ENCODE measurements at places on chromosomes 11 and 22.

DNA sequence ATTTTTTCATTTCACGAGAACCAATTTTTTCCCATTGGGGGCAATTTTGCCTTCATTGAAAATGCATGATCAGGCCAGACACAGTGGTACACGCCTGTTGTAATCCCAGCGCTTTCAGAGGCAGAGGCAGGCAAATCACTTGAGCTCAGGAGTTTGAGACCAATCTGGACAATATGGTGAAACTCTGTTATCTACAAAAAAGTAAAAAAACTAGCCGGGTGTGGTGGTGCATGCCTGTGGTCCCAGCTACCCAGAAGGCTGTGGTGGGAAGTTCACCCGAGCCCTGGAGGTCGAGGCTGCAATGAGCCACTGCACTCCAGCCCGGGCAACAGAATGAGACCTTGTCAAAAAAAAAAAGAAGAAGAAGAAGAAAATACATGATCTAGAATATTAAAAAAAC lies 19.2 kb upstream of the UPK3A start:
- DNase-seq, result no peak

DNA sequence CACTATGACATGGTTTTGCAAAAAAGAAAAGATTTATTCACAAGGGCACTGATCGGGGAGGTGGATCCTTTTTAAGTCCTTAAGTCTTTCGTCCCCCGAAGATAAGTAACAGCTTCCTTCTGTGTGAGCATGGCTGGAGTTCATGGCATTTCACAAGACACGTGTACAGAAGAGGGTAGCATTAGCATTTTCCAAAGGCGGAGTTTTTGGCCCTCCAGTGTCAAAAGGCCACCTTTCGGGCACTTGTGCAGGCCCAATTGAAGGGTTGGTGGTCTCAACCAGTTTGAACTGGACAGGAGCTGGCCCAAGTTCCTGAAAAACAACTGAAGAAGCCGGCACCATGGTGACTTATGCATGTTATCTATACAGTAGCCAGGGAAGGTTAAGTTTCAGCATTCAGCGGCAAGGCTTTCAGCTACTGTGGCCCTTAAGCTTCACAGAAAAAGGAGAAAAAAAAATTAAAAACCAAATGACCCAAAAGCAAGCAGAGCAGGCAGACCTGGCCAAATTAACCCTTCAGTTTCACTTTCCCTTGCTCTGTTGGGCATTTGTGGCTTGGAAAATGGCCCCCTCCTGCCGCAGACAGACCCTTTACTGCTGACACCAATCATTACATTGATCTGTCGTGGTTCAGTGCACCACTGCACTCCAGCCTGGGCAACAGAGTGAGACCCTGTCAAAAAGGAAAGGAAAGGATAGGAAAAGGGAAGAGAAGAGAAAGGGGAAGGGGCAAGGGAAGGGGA lies 18.7 kb downstream of the ZNF74 start:
- no peak for DNase-seq

DNA sequence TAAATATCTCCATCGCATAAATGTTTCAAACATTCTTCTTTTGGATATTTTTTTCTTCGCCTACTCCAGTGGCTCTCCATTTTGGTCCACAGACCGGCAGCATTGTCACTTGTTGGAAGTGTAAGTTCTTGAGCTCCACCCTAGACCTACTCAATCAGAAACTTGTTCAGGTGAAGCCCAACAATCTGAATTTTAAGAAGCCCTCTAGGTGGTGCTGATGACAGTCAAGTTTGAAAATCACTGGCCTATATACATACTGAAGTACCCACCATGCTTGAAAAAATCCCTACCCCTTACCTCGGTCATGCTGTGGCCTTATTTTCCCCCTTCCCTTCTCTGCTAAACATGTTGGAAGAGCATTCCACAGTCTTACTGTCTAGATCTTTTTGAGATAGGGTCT lies 10.2 kb upstream of the ACAT1 start:
- DNase-seq, result no peak

- DNase-seq, result no peak
Measured at GRCh38 chr11:76766521-76766920, 16.6 kb upstream of the TSKU start.

DNA sequence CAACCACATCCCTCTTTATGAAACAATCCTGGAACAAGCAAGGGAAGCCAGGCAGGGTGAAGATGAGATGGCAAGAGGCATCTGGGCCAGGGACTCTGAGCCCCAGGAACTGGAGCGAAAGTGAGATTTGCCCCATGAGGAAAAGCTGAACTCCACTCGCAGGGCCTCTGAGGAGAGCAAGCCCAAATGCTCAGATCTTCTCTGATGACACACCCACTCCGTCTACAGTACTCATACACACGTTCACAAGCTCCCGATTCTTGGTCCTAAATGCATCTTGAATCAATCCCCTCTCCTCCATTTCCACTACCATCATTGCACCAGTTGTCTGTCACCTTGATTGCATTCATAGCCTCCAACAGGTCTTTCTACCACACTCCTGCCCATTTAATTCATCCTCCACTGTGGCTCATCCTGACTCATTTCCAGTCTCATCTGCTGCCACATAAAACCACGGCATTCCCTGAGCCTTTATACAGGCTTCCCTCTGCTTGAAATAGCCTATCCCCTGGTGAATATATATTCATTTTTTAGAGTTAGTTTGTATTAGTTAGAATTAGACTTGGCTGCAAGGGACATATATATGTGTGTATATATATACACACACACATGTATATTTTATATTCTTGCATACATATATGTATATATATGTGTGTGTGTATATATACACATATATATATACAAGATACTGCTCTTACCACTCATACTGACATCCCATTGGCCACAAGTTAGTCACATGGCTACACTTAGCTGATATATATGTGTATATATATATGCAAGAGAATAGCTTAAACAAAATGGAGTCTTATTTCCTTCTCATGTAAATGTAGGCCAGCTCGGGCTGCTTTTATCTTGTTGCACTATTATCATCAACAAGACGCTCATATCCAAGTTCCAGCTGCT lies 1.4 kb upstream of the APOA5 start:
- no peak for DNase-seq

DNA sequence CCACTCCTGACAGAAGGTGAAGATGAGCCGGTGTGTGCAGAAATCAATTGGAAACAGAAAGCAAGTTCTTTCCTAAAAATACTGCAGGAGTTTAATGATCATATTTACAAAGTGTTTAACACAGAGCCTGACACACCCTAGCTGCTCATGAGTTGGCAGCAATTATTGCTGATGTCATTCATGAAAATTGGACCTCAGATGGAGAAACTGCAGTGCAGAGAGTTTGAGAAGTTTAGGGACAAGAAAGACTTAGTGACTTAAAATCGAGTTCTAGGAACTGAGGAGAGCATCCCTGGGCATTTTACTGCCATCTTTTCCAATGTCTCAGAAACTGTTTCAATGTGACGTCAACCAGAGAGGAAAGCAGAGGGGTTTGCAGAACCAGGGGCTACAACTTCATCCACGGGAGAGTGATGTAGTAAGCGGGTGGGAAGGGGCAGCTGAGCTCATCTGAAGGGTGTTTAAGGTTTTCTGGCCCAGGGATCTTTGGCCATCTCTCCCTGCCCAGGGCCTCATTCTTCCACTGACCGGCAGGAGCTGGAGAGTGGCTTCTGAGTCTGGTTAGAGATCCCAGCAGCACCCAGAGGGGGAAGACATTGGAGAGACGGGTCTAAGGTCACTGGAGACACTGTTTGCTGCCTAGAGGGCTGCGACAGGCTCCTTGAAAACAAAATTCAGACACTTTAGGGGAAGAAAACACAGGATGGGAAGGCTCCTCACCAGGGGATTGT lies 21.1 kb upstream of the IGLL5 start:
- DNase-seq, result no peak
